ENCODE measurements at places on chromosomes 4 and X. TPM values are rescaled to one million over a fixed set of nuclear protein-coding genes. Genes with fewer than 3 reads are reported as not detected.

Gene PTPN13
- 52.8 TPM for total RNA-seq

Gene ADH5
- total RNA-seq: 200 TPM

Gene ADAMTS3
- total RNA-seq: 3.8 TPM

Gene INPP4B
- 8.6 TPM for total RNA-seq

Gene SPANXD
- not detected for total RNA-seq

Gene MAMLD1
- 2.2 TPM for total RNA-seq

Gene FREM3
- 0.23 TPM for total RNA-seq

Gene MND1
- 4.3 TPM for total RNA-seq

Gene FGFBP2
- 5.2 TPM for total RNA-seq

Gene FBXL5
- total RNA-seq: 80.9 TPM

Gene EDA2R
- total RNA-seq: 6.7 TPM

Gene ZRSR2
- 8.1 TPM for total RNA-seq

Gene TMPRSS11D
- not detected for total RNA-seq

Gene STATH
- total RNA-seq: not detected

Gene GAGE12E
- total RNA-seq: not detected

Gene RPS3A
- total RNA-seq: 4,409 TPM

Gene FGB
- 1,901 TPM for total RNA-seq

Gene ATP8A1
- 42.1 TPM for total RNA-seq

Gene PIN4
- total RNA-seq: 11.1 TPM

Gene ART3
- total RNA-seq: 1.0 TPM

Gene PSAPL1
- total RNA-seq: 4.3 TPM

Gene NKX1-1
- not detected for total RNA-seq

Gene SPINK2
- total RNA-seq: not detected

Gene CTAG2
- total RNA-seq: not detected

Gene ZC4H2
- 10.4 TPM for total RNA-seq

Gene LPAR4
- total RNA-seq: 0.47 TPM

Gene PPP1R2C
- total RNA-seq: not detected

Gene MCF2
- 0.13 TPM for total RNA-seq

Gene BANK1
- total RNA-seq: 0.52 TPM

Gene ARFIP1
- total RNA-seq: 34.6 TPM

Gene NMU
- 20.1 TPM for total RNA-seq

Gene CCDC160
- total RNA-seq: 0.47 TPM

Gene GLOD5
- not detected for total RNA-seq

Gene C4orf36
- total RNA-seq: 1.3 TPM

Gene ENPEP
- 8.7 TPM for total RNA-seq

Gene ASB9
- 6.0 TPM for total RNA-seq

Gene VEGFD
- 0.76 TPM for total RNA-seq

Gene ETDB
- not detected for total RNA-seq

Gene ADRA2C
- 4.9 TPM for total RNA-seq

Gene P2RY4
- 0.87 TPM for total RNA-seq

Gene HMGN5
- total RNA-seq: 1.5 TPM

Gene YTHDC1
- 75.4 TPM for total RNA-seq

Gene DCTD
- total RNA-seq: 92.6 TPM

Gene FRYL
- 82.3 TPM for total RNA-seq

Gene MMRN1
- 1.4 TPM for total RNA-seq

Gene COL4A5
- 99.0 TPM for total RNA-seq

Gene SERTM2
- total RNA-seq: 2.9 TPM

Gene SMARCA5
- 73.0 TPM for total RNA-seq

Gene SSX3
- not detected for total RNA-seq

Gene SOWAHD
- 0.24 TPM for total RNA-seq

Gene HPGDS
- 0.08 TPM for total RNA-seq

Gene AKAP4
- 0.23 TPM for total RNA-seq

Gene RHOXF2B
- total RNA-seq: not detected

Gene NR3C2
- 8.7 TPM for total RNA-seq

Gene KIAA0232
- 38.4 TPM for total RNA-seq
